Mammary microvascular endothelial cell (primary cell): ENCODE measurements at places on chromosomes 4 and X. TPM values are rescaled to one million over a fixed set of nuclear protein-coding genes. Genes with fewer than 3 reads are reported as not detected.

BEX5 gene
- 0.30 and 3.5 TPM in 2 replicates for total RNA-seq

AFF2 gene
- total RNA-seq = 0.13 TPM in 1 of 2 replicates, not detected in the other

ACE2 gene
- not detected in 2 replicates for total RNA-seq

TAF7L gene
- 1.00 and 1.1 TPM in 2 replicates for total RNA-seq

NDST3 gene
- under 0.01 and 0.54 TPM in 2 replicates for total RNA-seq

SORCS2 gene
- under 0.01 TPM in 1 of 2 replicates, not detected in the other for total RNA-seq
